Femur (tissue), 1 donor: ENCODE measurements at places on chromosomes 1 and 21.

DNA sequence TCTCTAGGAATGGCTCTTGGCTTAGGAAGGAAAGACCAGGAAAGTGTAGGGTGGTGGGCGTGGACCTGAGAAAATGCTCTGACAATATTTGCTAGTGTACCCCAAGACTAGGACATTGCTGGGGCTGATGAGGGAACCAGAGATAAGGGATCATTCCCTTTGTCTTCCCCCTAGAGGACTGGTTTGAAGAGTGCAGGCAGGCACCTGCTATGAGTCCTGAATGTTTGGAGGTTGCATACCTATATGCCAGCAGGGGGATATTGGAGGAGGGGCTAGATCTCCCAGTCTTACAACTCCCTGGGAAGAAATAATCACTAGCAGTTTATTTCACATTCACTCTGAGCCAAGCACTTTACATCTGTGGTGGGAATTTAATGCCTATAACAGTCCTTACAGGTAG is 6.0 kb upstream of the BCL10 start:
- DNase-seq: no peak

GRCh38 chr1:221439747-221440501 is 302.0 kb downstream of the DUSP10 start:
- DNase-seq: peak; percentile 40

DNA sequence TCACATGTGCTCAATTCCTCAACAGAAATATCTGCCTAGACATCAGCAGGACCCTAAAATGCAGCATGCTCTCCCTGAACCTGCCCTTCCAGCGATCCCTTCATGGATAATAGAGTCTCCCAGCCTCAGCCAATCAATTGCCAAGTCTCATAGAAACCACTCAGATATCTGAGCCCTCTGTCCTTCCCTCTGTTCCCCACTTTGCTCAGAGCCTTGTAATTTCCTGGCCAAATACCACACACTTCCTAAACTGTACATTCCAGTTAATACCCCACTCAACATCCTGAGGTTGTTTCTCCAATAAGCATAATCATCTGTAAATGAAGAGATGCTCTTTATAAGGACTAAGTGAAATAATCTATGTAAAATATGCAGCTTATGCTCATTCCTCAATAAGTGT is 59.3 kb upstream of the PTGFRN start:
- no peak for DNase-seq

- no peak for DNase-seq
Measured at GRCh38 chr1:224116131-224116530, 2.2 kb downstream of the FBXO28 start.

- no peak for DNase-seq
Measured at GRCh38 chr1:236207121-236207520, 64.8 kb downstream of the GPR137B start.

GRCh38 chr1:63074321-63074720 is 248.0 kb upstream of the FOXD3 start:
- no peak for DNase-seq
